ENCODE measurements at places on chromosomes 13 and 19.

GRCh38 chr19:18768997-18769891 lies 21.9 kb downstream of the COMP start:
- no peak for DNase-seq

GRCh38 chr13:114310956-114311355 lies 3.3 kb upstream of the CHAMP1 start:
- no peak for DNase-seq

GRCh38 chr13:79457948-79458347 lies 23.0 kb upstream of the NDFIP2 start:
- peak; percentile 89 for DNase-seq

DNA sequence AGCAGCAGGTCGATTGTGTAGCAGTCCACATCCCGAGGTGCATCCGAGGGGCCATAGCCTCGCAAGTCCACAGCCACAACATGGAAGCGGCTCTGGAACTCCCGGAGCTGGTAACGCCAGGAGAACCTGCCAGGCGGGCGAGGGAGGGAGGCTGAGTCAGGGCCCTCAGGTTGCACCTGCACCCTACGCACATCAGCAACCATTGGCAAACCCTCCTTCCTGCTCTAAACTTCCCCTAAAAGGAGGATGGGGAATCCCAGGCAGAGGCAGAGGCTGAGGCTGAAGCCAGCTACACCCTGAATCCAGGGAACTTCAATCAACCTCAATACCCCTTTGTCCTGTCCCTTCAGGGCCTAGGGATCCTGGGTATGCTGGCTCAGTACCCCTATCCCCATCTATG lies 977 bp downstream of the EPHX3 start:
- no peak for DNase-seq

GRCh38 chr19:32543115-32543900 lies 37.7 kb upstream of the PDCD5 start:
- peak; percentile 72 for DNase-seq

Measured in HFFc6 (cell line).